ENCODE measurements at places on chromosomes 12 and 14. TPM values are rescaled to one million over a fixed set of nuclear protein-coding genes. Genes with fewer than 3 reads are reported as not detected.

GRCh38 chr14:103867523-103867953 lies 20.2 kb upstream of the PPP1R13B start:
- H3K36me3 ChIP-seq: no peaks in the 10 kb centered on the region
- no peaks in the 10 kb centered on the region for H3K27me3 ChIP-seq
- no peak overlapping the region for H3K27ac ChIP-seq
- no peak for DNase-seq
- peaks cover 5% of the 10 kb centered on the region for H3K4me1 ChIP-seq

DNA sequence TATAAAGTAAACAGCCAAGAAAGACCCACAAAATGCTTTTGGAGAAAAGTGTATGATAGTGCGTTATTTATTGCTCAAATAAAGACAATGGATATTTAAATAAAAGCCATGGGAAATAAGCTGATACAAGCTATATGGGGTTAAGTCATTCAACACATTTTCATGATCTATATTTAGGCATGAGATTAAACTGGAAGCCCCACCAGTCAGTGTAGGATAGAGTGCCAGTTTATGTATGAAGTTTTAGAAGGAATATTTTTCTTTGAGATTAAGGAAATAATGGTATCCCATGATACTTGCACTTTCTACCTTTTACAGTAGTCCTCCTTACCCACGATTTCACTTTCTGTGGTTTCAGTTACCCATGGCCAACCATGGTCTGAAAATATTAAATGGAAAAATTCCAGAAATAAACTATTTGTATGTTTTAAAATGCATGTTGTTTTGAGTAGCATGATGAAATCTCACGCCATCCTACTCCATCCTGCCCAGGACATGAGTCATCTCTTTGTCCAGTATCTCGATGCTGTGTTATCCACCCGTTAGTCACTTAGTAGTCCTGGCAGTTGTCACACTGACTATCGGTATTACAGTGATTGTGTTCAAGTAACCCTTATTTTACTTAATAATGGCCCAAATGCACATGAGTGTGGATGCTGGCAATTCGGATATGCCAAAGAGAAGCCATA lies 22.3 kb downstream of the SYT1 start:
- H3K27me3 ChIP-seq: no peaks in the 10 kb centered on the region
- no peaks in the 10 kb centered on the region for H3K36me3 ChIP-seq
- H3K27ac ChIP-seq: peak overlapping the region; percentile 88
- H3K4me3 ChIP-seq: peak overlapping the region; percentile 46

KRT79 gene
- total RNA-seq: 0.82 TPM

DNA sequence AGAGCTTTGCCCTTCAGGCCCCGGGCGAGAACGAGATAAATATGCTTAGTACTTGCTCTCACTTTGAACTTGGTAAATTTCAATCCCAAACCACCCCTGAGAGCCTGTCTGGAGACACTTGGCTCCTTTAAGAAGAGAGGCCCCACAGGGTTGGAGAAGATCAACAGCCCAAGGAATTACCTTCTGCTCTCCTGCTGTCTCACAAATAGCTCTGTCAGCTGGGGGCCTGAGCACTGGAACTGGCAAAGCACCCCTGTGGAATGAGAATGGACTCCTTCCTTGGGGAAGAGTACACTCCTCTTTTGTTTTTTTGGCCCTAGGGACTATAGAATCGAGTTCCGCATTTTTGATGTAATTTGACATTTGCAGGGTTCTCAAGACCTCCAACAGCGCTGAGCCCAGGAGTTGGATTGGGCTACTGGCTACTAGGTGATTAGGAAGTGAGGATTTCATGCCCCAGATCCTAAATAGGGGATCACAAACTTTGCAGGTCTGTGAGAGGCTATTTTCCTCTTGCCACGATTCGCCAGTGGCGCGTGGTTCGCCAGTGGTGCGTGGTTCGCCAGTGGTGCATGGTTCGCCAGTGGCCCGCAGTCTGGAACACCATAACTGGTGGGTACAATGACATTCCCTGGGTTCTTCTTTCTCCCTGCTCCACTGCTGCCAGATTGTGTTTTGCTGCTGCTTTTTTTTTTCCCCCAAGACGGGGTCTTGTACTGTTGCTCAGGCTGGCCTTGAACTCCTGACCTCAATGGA lies 17.8 kb upstream of the MEG3 start:
- H3K36me3 ChIP-seq: no peaks in the 10 kb centered on the region
- H3K27ac ChIP-seq: no peak overlapping the region
- no peaks in the 10 kb centered on the region for H3K4me1 ChIP-seq

DNA sequence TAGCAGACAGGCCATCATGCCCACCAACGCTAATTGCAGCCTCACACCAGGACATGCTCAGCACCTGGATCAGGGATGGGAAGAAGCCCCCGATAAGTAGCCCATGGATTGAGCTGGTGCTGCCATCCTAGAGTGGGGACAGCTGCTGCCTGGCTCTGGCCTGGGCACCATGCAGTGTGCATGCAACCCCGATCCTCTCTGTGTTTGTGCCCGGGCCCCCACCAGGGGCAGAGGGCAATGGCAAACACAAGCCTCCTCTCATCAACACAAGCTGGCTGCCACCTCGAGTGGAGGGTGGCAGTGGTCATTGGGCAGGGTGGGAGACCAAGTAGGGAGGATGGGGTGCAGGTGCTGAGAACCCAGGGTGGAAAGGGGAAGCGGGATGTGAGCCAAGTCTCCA lies 23.3 kb upstream of the SOCS2 start:
- no peaks in the 10 kb centered on the region for H3K27me3 ChIP-seq
- H3K27ac ChIP-seq: no peak overlapping the region

DNA sequence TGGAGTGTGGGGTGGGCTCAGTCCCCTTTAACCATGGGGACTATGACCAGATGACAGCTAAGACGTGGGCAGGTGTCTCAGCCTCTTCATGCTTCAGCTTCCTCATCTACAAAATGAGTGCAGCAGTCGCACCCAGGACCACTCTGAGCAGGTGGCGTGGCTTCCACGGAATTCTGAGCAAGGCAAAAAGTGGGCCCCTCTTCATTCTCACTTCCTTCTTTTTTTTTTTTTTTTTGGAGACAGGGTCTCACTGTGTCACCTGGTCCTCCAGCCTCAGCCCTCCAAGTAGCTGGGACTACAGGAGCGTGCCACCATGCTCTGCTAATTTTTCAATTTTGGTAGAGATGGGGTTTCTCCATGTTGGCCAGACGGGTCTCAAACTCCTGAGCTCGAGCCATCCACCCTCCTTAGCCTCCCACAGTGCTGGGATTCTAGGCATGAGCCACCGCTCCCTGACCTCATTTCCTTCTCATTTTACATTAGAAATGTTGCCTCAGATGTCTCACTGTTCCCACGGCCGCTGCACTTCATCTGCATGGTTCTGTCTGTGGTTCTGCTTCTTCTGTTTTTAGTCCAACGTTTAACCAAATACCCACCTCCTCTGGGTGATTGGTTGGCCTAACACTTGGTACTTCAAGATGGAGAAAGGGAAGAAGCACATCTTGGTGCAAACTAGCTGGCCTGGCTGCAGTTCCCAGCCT lies 41.3 kb upstream of the BCL7A start:
- no peak overlapping the region for H3K4me3 ChIP-seq

DNA sequence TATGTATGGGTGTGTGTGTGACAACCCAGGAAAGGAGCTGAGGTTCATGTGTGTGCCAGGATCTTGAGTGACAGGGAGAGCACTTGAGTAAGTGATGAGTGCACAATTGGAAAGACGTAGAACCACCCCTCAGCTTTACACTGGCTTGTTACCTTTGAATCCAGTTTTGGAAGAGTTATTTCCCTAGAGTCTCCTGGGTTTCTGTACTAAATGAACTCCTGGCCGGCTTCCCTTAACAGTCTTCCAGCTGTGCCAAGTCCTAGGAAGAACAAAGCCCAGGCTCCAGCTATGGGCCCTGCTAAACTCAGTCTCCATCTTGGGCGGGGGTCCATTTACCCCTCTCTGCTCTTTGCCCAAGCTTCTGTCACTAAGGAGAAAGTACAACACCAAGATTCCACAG lies 19.7 kb upstream of the NR1H4 start:
- no peaks in the 10 kb centered on the region for H3K36me3 ChIP-seq
- no peaks in the 10 kb centered on the region for H3K27me3 ChIP-seq
- H3K27ac ChIP-seq: no peak overlapping the region
- no peak overlapping the region for H3K4me3 ChIP-seq
- DNase-seq: no peak

AQP6 gene
- not detected for total RNA-seq

DNA sequence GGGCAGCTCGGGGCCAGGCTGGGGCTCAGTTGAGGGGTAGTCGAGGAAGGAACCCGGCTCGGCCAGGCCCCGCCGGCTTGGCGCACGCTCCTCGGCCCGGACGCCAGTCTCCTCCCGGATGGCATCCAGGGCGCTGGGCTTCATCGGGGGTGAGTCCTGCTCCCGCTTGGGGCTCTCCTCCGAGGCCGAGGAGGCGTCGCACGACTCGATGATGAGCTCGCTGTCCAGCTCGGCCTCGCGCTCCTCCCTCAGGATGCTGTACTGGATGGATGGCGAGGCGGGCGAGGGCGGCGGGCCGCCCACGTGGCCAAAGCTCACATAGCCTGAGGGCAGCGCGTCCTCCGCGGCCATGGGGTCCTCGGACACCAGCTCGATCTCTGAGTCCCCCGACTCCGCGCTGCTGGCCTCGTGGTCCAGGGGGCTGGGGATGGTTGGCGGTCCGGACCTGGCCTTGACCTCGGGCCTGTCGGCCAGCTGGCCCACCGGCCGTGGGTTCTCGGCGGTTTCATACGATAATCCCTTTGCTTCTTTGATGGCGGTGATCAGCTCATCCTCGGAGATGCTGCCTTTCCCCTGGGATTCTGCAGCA lies 143.4 kb downstream of the RTN1 start:
- H3K4me3 ChIP-seq: no peak overlapping the region
- no peak for DNase-seq
- H3K27ac ChIP-seq: no peak overlapping the region
- no peaks in the 10 kb centered on the region for H3K36me3 ChIP-seq
- no peaks in the 10 kb centered on the region for H3K27me3 ChIP-seq

DNA sequence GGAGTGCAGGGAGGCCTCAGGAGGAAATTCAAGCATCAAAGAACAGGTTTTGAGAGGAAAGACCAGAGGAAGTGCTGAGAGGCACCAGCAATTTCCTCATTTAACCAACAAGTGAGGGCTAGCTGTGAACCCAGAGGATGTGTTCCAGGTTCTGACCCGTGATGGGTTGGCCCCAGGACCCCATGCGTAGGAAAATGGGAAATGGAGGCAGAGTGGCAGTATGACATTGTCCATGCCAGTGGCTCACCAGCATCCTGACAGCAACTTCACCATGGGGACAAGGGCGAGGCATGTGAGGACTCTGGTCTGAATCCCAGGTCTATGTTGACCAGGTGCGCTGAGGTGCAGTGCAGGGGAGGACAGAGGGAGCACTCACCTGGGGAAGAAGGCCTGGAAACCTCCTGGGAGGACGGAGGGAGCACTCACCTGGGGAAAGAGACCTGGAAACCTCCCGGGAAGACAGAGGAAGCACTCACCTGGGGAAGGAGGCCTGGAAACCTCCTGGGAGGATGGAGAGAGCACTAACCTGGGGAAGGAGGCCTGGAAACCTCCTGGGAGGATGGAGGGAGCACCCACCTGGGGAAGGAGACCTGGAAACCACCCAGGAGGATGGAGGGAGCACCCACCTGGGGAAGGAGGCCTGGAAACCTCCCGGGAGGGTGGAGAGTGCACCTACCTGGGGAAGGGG lies 6.7 kb upstream of the CACNA2D4 start:
- no peak overlapping the region for H3K27ac ChIP-seq
- H3K36me3 ChIP-seq: no peaks in the 10 kb centered on the region
- no peak overlapping the region for H3K4me3 ChIP-seq
- no peaks in the 10 kb centered on the region for H3K4me1 ChIP-seq

FGF6 gene
- not detected for total RNA-seq

DNA sequence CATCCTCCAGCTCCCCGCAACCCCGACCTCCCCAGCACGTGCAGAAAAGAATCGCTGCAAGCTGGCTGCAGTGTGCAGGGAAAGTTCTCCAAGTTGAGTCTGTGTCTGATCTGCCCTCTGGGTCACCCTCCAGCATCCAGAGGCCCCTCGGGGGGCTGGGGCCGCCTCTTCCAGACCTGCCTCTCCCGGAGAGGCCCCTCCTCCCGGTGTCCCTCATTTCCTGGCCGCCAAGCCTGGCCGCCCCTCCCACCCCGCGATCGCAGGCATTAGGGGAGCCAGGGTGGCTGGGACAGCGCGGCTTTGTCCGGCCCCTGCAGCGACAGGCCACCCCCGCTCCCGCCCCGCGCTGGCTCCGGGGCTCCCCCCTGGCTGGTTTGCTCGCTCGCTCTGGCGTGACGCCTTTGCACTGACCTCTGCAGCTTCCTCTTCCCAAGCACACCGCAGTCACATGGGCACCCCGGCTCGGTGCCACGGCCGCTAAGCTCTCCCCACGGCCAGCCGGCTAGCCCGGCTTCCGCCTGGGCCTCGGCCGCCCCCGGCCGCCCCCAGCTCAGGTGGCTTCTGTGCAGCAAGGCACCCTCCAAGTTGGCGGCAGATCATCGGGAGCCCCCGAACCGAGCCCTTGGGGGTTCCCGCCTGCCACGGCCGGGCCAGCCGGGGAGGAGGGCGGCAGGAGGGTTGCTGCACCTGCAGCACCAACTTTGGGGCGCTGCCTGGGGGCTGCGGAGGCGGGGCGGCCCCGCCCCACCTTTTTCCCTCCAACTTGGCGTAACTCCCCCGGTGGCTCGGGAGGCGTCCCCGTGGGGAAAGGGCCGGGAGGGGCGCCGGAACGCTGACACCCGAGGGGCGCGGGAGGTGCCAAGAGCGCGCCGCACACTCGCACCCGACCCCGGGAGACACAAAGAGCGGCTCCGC lies 43.7 kb downstream of the KDM2B start:
- H3K4me1 ChIP-seq: peaks cover 26% of the 10 kb centered on the region
- DNase-seq: peak; percentile 50
- no peaks in the 10 kb centered on the region for H3K27me3 ChIP-seq
- no peaks in the 10 kb centered on the region for H3K36me3 ChIP-seq
- peak overlapping the region; percentile 8 for H3K27ac ChIP-seq
- H3K4me3 ChIP-seq: peak overlapping the region; percentile 55

- H3K27me3 ChIP-seq: peaks cover 52% of the 10 kb centered on the region
- peaks cover 9% of the 10 kb centered on the region for H3K4me1 ChIP-seq
- H3K4me3 ChIP-seq: peak overlapping the region; percentile 28
- H3K36me3 ChIP-seq: no peaks in the 10 kb centered on the region
- no peak overlapping the region for H3K27ac ChIP-seq
- no peak for DNase-seq
Measured at GRCh38 chr12:57476162-57476992, 3.3 kb downstream of the ARHGAP9 start.

- no peak overlapping the region for H3K4me3 ChIP-seq
- no peaks in the 10 kb centered on the region for H3K4me1 ChIP-seq
Measured at GRCh38 chr14:103434868-103435442, 49.7 kb downstream of the MARK3 start.
